K562 (cell line): ENCODE measurements at places on chromosomes 11 and 22. TPM values are rescaled to one million over a fixed set of nuclear protein-coding genes. Genes with fewer than 3 reads are reported as not detected.

Gene CD3G
- 0.24 and 0.33 TPM in 2 replicates for polyA plus RNA-seq

- H3K27ac ChIP-seq = no peak overlapping the region
- DNase-seq = peak; percentile 31
- no peak overlapping the region for H3K4me3 ChIP-seq
- H3K27me3 ChIP-seq = peaks cover 6% of the 10 kb centered on the region; the same call in 1 of the 3 replicates
These were observed 230.8 kb downstream of the CTTN start for GRCh38 chr11:70628855-70629844.

Gene OR56A1
- not detected in 2 replicates for polyA plus RNA-seq

Gene C11orf87
- polyA plus RNA-seq = not detected in 2 replicates

GRCh38 chr11:110069158-110069737 is 23.9 kb upstream of the ZC3H12C start:
- peaks cover 4% of the 10 kb centered on the region; the same call in 1 of the 2 replicates for H3K4me1 ChIP-seq
- H3K36me3 ChIP-seq = no peaks in the 10 kb centered on the region
- DNase-seq = no peak

DNA sequence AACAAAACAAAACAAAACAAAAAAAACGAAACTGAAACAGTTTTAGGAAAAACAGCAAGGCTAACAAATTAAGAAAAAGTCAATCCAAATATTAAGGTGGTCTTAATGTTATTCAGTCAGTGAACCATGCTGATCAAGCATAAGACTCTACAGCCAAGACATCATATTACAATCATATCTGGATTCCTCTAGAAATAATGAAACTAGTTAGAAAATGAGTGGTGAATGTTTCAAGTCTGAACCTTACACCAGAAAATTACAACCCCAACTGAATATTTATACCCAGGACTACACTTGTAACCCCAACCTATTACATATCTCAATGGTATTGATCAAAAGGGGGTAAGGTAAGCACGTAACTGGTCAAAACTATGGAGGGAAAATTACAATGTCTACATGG is 48.8 kb downstream of the ACAT1 start:
- peaks cover 89% of the 10 kb centered on the region for H3K36me3 ChIP-seq
- no peak overlapping the region for H3K4me3 ChIP-seq
- H3K4me1 ChIP-seq = 0 out of 2 replicates have a peak, but pooled peaks cover 4% of the 10 kb centered on the region
- no peak overlapping the region for H3K27ac ChIP-seq
- no peaks in the 10 kb centered on the region for H3K27me3 ChIP-seq

Gene FOLH1
- not detected in 2 replicates for polyA plus RNA-seq

Gene ANO1
- polyA plus RNA-seq = not detected in 2 replicates

Gene FGF3
- polyA plus RNA-seq = not detected in 2 replicates

- H3K27me3 ChIP-seq = peaks cover 3% of the 10 kb centered on the region; the same call in 1 of the 2 replicates
- peak; percentile 16 for DNase-seq
- H3K4me1 ChIP-seq = no peaks in the 10 kb centered on the region; the same call in 2 of the 3 replicates
- H3K4me3 ChIP-seq = no peak overlapping the region
- H3K36me3 ChIP-seq = no peaks in the 10 kb centered on the region
- H3K27ac ChIP-seq = no peak overlapping the region
These were observed 16.9 kb upstream of the TMPRSS6 start for GRCh38 chr22:37126383-37126782.

DNA sequence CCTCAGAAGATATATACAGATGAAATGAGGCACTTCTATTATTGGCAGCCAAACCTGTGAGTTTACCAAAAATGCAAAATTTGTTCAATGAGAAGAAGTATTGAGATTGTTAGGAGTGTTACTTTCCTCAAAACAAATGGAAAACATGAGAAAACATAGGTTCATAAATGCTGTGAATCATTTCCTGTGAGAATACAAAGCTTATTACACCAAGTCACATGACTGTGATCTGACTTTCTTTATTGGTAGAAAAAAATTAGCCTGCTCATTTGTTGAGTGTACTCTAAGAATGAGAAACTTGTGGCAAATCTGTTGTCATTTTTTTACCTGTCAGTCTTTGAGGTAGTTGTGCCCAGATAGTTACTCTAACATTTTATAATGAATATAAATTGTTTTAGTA is 215.1 kb downstream of the TMEM135 start:
- H3K27me3 ChIP-seq = no peaks in the 10 kb centered on the region
- H3K4me1 ChIP-seq = no peaks in the 10 kb centered on the region
- H3K36me3 ChIP-seq = no peaks in the 10 kb centered on the region
- no peak overlapping the region for H3K27ac ChIP-seq
- no peak overlapping the region for H3K4me3 ChIP-seq
- DNase-seq = no peak

Gene MS4A7
- not detected in 2 replicates for polyA plus RNA-seq
